ENCODE measurements at places on chromosomes 1 and 21.

DNA sequence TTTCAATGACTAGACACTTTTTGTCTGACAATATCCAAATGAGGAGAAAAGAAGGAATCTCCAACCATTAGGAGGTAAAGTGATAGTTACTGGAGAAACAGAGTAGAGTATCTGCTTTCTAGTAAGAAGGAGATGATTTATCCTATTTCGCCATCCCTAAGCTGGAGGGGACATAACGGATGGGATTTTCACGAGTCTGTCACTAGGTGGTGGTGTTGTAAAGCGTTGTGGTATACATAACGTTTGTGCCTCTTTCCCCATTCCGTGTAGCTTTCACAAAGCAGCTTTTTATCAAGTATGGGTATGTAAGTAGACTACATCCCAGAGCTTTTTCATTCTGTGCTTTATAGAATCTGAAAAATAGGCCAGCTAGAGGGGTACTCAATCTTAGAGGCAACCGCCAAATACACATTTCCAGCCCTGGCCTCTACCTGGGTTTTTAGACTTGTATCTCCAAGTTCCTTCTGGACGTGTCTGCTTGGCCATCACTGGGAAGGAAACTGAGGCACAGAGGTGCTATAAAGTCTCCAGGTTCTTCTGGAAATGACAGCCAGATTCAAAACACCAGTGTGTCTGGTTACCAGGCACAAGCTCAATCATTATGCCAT is 33.3 kb upstream of the FAM3B start:
- ATAC-seq, result peak; percentile 99

DNA sequence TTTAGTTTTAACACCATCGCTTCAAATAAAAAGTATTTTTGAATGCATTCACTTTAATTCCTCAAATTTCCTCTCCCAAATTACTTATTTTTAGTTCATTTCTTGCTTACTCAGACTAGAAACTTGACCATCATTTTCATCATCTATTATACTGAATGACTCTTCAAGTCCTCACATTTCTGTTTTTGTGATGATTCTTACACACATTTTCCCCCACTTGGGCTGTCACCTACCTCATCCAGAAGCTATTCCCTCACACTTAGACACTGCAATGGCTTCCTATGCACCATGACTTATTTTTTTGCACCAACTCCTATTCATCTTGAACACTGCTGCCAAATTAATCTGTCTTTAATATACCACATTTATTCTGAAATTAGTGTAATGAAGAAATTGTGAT is 239.6 kb upstream of the DUSP10 start:
- no peak for ATAC-seq

GRCh38 chr1:223834660-223835263 is 11.0 kb downstream of the TP53BP2 start:
- ATAC-seq, result peak; percentile 4

DNA sequence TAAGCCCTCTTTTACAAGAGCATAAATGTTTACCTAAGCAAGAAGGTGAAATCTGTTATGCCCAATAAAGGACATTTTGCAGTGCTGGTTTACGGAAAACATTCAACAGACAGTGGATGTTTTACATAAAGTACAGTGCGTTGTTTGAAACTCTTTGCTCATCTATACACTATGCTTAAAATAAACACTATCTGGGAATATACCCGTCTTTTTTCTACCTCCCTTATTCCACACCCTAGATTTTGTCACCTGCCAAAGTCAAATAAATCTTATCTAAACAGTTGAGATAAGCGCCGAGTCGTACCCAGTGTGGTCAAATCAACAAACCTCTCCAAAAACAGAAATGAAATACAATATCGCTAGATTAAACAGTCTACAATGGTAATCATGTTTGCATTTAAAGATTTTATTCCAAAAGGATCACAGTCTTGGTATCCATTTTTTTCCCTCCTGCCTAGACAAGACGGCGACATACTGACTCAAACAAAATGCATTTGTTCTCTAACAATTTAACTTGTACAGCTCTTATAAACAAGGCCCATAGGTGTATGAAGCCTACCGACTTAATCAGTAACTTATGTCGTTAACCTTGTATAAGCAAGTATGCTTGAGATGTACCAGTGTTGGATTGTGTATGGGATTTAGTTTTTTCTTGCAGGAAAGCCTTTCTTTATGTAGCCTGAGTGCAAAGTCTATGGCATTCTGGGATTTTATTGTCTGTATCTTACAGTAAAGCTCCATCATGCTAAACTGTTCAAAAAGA is 189.1 kb downstream of the FMN2 start:
- no peak for ATAC-seq

DNA sequence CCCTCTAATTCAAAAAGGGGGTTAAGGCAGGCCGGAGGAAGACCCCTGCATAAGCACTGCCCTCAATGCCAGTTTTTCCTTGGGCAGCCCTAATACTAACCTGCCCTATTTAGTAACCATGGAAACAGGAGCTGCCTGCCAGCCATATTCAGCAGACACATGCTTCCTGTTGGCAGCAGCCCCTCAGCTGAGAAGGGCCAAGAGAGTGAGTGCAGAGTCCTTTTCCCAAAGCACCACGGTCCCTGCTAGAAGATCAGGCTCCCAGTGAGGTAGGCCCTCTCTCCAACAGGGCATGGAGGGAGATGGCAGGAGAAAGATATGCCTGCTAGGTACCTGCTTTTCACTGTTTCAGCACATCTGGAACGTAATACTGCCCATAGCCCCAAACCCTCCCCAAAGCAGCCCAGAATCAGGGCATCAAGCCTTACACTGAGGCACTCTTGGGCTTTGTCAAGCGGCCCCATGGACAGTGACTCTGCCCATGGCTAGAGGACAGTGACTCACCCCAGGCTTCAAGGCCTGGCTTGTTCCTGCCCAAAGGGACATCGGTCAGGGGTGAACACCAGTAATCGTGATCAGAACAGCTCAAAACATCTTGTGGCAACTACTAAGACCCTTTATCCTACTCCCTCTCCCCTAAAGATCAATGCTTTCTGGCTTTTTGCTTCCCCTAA is 64.5 kb downstream of the BCAR3 start:
- peak; percentile 40 for ATAC-seq

GRCh38 chr1:184596950-184597645 is 157.6 kb downstream of the EDEM3 start:
- ATAC-seq, result peak; percentile 32

DNA sequence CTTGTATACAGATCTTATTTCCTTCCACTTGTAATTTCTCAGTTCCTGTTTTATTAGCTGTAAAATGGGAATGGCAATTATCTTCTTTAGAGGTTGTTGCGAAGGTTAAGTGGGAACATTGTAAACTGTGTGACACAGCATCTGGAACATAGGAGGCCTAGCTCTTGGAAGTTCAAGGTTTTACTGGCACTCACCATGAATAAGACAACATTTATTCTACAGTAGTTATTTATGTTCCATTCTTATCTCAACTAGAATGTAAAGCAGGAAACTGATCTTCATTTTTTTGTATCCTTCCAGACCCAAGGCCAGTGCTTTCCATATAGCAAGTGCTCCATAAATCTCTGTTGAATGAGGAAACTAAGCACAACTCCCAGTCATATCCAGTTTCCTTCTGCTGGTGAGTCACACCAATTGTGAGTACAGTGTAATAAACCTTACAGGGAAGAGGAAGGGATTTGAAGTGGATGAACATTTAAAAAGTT is 1.4 kb downstream of the BCL10 start:
- peak; percentile 19 for ATAC-seq

GRCh38 chr1:228081144-228081543 is 1.4 kb upstream of the ARF1 start:
- no peak for ATAC-seq

DNA sequence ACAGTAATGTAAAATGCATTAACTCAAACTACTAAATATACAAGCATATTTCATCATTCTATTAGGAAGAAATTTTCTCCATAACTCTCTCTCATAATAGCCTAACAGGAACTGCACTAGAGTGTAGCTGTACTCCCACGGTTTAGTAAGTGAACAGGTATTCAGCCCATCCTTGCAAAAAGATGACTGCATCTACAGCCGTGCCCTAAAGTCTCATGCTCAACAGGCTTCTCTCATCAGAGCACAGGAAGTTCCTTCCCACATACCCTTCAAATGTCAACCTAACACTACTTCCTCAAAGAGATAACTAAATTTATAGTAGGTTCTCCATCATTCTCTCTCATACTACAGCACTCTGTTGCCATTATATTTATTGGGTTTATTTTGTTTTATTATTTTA is 251.6 kb downstream of the AKT3 start:
- peak; percentile 54 for ATAC-seq

DNA sequence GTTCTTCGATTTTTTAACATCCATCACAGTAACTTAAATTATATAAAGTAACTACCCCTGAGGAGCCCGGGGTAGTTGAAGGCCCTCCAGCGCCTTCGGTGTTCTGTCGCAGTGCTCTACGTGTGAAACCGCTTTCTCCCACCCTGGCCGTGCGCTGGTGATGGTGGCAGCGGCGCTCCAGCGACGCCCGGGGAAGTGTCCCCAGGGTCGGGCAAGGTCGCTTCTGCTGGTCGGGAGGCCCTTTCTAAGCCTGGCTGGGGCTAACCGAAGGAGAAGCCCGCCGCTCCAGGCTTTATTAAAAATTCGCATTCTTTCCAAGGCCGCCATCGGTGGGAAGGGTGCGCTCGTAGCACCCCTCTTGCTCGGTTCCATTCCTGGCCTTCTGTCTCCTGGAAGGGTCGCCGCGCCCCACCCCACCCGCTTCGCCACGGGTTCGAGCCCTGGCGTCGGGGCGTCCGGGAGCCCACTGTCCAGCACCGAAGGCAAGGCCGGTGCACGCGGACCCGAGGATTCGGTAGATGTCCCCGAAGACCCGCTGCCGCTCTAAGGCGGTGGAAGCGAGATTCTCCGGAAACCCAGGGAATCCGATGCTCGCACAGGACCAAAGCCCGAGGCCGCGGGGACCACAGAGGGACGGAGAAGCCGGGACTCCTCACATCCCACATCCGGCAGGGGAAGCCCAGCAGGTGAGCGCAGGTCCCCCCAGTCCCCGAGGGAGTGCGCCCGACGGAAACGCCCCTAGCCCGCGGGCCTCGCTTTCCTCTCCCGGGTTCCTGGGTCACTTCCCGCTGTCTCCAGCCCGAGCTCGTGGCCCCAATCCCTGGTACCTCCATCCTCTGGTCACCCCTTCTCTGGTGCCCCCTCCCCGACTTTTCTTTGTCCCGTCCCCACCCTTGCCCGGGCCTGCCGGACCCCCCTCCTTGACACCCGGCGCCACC is 685 bp upstream of the RIPPLY3 start:
- ATAC-seq, result no peak

Data from SK-N-SH treated with all-trans-retinoic acid at 6 μM for 48 hours (cell line).